ENCODE measurements at places on chromosomes 6 and 20. TPM values are rescaled to one million over a fixed set of nuclear protein-coding genes. Genes with fewer than 3 reads are reported as not detected.

Gene EIF6
- total RNA-seq = 211 TPM

Gene TRIM40
- total RNA-seq = not detected

Gene CCN6
- total RNA-seq = 0.26 TPM

Gene RAD21L1
- total RNA-seq = not detected

Gene OVOL2
- total RNA-seq = not detected

Gene ERVFRD-1
- not detected for total RNA-seq

Gene APOM
- 3.4 TPM for total RNA-seq

Gene GMPR
- 2.1 TPM for total RNA-seq

Gene RBM24
- total RNA-seq = not detected

Gene LY6G6F
- not detected for total RNA-seq

Gene SLC4A11
- 1.9 TPM for total RNA-seq

Gene HFE
- total RNA-seq = 0.12 TPM

Gene OXT
- not detected for total RNA-seq

Gene HS3ST5
- not detected for total RNA-seq

Gene NHLRC1
- 0.09 TPM for total RNA-seq

Gene EYS
- not detected for total RNA-seq

Gene NRSN2
- 5.1 TPM for total RNA-seq

Gene CAPN11
- not detected for total RNA-seq

Gene NKX2-4
- total RNA-seq = not detected

Gene KPNA5
- total RNA-seq = 7.2 TPM

Gene TASP1
- 14.9 TPM for total RNA-seq

Gene LAMA5
- 2.1 TPM for total RNA-seq

Gene GPR63
- total RNA-seq = 2.7 TPM

Gene RBPJL
- not detected for total RNA-seq

Gene SFTA2
- not detected for total RNA-seq

Gene TSBP1
- total RNA-seq = not detected

Gene BNIP5
- total RNA-seq = not detected

Gene HSPA12B
- not detected for total RNA-seq

Gene C6orf47
- 16.8 TPM for total RNA-seq

Gene HLA-DQA1
- total RNA-seq = 3.6 TPM

Gene PKIB
- total RNA-seq = not detected

Gene SPINT3
- total RNA-seq = not detected

Gene KIF3B
- 34.7 TPM for total RNA-seq

Gene BPIFB2
- total RNA-seq = not detected

Gene HLA-DRA
- total RNA-seq = 14.0 TPM

Gene SLC22A7
- total RNA-seq = not detected

Gene FLRT3
- not detected for total RNA-seq

Gene SLC35F1
- not detected for total RNA-seq

Gene MTHFD1L
- total RNA-seq = 137 TPM

Gene AK9
- total RNA-seq = 2.1 TPM

Gene CD83
- 84.8 TPM for total RNA-seq

Gene MDFI
- not detected for total RNA-seq

Gene FILIP1
- total RNA-seq = not detected

Gene WFDC5
- not detected for total RNA-seq
